ENCODE measurements at places on chromosomes 6 and 20.

DNA sequence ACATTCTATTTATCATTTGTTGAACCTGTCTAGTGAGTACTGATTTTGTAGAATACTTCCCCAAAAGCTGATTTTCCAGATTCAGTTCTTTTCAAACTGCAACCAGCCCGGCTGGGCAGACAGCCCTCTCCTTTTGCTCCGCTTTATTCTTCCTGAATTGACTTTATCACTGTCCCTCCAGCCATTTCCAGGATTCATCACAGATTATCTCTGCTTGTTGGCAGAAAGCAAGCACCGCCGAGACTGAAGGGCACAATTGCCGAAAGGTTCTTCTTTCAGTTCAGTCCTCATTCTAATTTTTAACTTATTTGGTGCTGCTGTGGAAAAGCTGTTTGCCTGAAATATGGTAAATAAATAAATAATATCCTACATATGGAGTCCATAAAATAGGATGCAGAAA is 369.1 kb upstream of the FLRT3 start:
- DNase-seq = no peak

GRCh38 chr6:6920114-6920986 is 187.4 kb upstream of the RREB1 start:
- DNase-seq = no peak

- DNase-seq = no peak
These were observed 198.7 kb upstream of the SGK1 start for GRCh38 chr6:134516582-134516981.

GRCh38 chr6:51260003-51260402 is 441.3 kb downstream of the TFAP2B start:
- peak; percentile 29 for DNase-seq

DNA sequence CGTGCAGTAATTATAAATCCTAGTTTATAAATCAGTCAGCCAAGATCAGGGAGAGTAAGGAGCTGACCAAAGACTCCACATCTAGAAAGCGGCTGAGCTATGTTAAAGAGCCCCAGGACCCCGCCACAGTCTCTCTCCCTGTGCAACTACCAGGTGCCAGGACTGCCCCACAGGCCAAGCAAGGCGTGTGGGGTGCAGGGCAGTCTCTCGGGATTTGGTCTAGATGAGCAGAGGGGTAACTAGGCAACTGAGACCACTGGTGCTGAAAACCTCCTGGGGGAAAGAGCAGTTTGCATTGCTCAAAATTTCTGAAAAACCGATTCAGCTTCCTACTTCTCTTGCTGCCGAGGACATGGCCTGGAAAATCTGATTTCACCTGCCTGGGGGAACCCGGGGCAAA is 10.4 kb downstream of the PMEPA1 start:
- DNase-seq = no peak

- peak; percentile 4 for DNase-seq
These were observed 662.2 kb upstream of the HS3ST5 start for GRCh38 chr6:115004982-115005381.

DNA sequence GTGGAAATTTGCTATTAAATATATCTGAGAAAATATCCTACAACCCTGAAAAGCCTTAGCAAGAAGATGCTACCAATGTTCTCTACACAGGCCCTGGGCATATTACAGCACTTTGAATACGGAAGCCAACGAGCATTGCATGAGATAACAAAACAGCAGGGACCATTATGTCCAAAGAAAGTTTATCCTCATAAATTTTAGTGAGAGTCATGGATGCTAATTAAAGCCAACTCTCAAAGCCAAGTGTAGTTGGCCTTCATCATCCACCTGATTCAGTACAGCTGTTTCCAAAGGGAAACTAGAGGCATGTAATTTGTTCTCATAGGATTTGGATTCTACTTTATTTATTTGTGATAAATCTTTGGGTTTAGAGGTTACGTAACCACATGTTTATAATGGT is 564.8 kb downstream of the RFPL4B start:
- no peak for DNase-seq

GRCh38 chr6:74410630-74411029 is 714.6 kb downstream of the CD109 start:
- DNase-seq = no peak

GRCh38 chr6:158481690-158482473 is 78.0 kb upstream of the TMEM181 start:
- no peak for DNase-seq

- no peak for DNase-seq
These were observed 101.5 kb downstream of the RNF144B start for GRCh38 chr6:18488526-18489270.

DNA sequence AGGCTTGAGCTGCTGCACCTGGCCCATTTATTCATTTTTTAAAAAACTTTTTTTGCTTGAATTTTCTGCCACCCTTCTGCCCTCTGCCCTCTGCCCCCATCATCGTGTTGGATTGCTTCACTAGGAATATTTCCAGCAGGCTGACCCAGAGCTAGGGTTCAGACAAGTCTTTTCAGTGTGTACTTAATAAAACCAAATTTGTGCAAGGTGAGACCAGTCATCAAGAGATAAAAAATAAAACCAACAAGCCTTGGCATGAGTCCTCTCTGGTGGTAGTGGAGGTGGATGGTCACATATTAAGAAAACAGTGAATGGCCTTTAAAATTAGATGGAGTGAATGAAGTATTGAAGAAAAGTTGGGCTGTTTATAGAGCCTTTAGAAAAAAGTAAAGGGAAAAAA is 239.6 kb downstream of the CDKAL1 start:
- no peak for DNase-seq

GRCh38 chr20:8020314-8021079 is 936 bp upstream of the TMX4 start:
- no peak for DNase-seq

GRCh38 chr20:58989196-58989595 is 8.1 kb downstream of the NELFCD start:
- no peak for DNase-seq

- DNase-seq = no peak
These were observed 40.3 kb downstream of the UBR2 start for GRCh38 chr6:42604150-42604549.

- DNase-seq = no peak
These were observed 29.9 kb upstream of the PLCB4 start for GRCh38 chr20:9038791-9039535.

DNA sequence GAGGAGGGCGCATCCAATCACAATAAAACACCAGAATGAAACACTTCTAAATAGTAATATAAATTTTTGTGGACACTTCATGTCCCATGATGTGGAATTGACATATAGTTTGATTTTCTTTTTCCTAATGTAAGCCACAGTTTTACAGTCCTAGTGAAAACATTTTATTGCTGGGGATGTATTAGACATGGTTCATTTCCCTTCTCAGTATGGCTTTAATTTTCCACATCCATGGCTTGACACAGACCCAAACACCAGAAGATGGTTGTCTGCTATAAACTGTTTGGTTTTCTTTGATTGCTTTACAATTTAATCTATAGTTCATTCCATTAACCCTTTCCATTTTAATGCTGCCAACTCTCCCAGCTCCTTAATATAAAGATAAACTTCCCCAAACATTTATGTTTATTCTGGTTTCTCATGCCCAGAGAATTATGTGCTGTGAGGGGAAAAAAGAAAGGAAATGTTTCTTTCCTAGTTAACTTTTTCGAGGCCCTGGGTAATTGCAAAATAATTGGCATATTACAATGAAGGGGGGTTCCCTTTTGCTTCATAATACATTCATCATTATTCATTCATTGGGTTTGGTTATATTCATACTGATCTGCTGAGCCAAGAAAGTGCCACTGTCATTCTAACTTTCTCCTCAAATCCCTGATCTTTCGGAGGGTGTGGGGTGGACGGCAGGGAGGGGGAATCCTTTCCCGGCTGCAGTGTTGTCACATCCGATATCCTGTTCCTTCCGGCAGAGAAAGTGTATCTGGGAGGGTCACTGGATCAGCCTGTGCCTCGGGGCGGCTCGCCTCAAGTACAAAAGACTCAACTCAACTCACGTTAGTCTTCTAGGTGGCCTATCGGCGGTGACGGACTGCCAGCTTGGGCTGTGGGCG is 127.6 kb upstream of the TFAP2D start:
- DNase-seq = no peak

- no peak for DNase-seq
These were observed 312 bp downstream of the TXNDC5 start for GRCh38 chr6:7910298-7910653.

DNA sequence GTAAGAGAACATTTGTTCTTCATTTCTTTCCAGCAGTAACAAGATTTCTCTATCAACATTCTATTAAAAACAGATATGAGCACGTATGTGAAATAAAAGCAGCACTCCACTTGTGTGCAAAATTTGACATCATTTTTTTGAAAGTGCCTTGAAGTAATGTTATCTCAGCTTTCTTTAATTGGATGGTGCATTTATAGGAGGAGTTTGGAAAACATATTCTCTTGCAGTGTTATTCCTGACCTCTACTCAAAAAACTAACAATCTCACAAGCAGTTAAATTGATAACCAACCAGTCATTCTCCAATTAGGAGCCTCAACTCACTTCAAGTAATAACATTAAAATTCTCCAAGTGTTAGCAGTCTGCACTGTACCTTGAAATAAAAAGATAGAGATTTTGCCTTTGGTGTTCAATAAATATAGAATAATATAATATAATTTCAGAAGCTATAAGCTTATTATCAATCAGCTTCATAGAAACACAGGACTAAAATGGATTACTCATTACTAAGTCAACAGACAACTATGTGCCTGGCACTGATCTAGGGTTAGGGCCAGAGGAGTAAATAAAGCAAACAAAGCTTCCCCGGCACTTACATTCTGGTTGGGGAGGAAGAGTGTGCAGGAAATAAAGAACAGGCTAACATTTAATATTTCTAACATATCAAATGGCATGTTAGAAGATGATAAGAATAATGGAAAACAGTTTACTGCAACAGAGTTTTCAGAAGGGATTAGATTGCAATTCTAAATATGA is 149.0 kb upstream of the SGK1 start:
- no peak for DNase-seq

- no peak for DNase-seq
These were observed 18.9 kb downstream of the VPS52 start for GRCh38 chr6:33252759-33253158.

DNA sequence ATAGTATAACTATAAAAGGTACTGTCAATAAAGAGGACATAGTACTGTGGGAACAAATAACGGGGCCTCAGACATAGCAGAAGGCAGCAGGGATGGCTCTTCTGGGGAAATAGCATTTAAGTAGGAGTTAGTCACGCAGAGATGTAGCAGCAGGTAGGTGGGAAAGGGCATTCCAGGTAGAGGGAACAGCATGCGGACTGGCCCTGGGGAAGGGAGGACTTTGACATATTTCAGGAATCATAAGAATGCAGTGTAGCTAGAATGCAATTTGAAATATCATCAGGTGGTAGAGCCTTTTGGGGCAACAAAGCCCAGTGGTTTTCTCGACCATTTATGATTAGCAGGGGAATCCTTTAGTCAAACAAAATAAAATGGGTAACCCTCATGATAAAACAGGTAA is 191.1 kb downstream of the SLC24A3 start:
- DNase-seq = no peak

Measured in SK-N-DZ (cell line).